ENCODE measurements at places on chromosomes 12 and 14.

- no peak for DNase-seq
Observed at GRCh38 chr12:123126294-123127181, 24.4 kb downstream of the PITPNM2 start.

GRCh38 chr14:19920021-19920657 lies at the start of gene OR4K5:
OR4K5 (plus strand) TSS chr14:19920607; CDS start chr14:19920607, 0 bp downstream.
- no peak for DNase-seq

DNA sequence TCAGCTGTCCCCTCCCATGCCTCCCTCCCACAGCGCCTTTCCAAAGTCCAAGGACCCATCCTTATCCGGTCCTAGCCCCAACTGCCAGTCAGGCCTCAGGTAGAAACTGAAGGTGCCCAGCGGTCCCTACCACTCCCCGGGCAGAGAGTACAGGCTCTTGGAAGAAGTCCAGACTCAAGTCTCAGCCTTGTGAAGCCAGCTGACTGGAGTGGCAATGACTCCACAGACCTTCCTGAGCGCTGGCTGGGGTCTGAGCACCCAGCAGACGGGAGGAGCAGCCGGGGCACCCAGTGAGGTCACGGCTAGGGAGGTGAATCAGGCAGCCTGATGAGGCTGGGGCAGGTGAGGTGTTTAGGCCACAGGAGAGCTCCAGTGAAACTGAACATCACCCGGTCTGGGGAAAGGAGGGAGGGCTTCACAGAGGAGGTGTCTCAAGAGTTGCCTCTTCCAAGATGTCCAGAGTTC lies 60.0 kb downstream of the ITPK1 start:
- DNase-seq, result no peak

- no peak for DNase-seq
Observed at GRCh38 chr14:38737686-38738407, 365.2 kb downstream of the SEC23A start.

DNA sequence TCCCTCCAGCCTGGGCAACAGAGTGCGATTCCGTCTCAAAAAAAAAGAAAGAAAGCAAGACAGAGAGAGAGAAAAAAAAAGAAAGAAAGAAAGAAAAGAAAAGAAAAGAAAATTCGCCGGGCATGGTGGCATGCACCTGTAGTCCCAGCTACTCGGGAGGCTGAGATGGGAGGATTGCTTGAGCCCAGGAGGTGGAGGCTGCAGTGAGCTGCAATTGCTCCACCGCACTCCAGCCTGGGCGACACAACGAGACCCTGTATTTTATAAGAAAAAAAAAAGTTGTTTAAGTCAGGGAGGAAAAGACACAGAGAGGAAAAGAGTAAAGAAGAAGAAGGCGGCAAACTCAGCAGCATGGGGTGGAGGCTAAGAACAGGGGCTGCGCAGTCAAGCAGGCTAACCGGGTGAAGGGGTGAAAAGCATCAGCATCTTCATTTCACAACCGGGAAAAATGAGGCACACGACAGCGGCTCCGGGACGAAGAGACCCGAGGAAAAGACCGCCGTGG lies 557 bp upstream of the FICD start:
- no peak for DNase-seq

DNA sequence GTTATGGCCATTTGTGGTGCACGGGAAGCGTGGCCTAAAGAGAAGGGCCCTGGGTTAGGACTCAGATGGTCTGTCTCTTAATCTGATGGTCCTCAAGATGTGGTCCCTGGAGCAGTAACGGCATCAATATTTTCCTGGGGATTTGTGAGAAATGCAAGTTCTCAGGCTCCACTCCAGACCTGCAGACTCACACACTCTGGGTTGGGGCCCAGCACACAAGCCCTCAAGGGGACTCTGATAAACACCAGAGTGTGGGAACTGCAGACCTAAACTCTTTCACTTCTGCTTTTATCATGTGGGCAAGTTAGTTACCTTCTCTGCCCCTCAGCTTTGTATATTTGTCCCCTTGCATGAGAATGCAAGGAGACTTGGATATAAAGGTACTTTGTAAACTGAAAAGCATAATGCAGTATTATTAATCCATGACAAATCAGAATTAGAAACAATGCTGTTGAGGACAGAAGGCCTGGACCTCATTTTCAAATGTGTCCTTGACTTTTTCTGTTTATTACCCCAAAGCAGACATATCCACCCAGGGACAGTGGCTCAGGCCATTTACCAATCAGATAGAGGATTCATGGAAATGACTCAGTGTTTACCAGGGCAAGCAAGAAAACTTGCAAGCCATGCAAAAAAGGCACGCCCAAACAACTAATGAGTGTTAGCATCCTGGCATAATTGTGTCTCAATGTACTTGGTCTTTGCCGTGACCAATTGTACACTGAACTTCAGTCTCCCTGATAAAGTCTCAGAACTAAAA lies 157.0 kb downstream of the ASCL1 start:
- DNase-seq, result no peak

- DNase-seq, result no peak
Observed at GRCh38 chr12:83641789-83642188, 955.1 kb downstream of the TMTC2 start.

DNA sequence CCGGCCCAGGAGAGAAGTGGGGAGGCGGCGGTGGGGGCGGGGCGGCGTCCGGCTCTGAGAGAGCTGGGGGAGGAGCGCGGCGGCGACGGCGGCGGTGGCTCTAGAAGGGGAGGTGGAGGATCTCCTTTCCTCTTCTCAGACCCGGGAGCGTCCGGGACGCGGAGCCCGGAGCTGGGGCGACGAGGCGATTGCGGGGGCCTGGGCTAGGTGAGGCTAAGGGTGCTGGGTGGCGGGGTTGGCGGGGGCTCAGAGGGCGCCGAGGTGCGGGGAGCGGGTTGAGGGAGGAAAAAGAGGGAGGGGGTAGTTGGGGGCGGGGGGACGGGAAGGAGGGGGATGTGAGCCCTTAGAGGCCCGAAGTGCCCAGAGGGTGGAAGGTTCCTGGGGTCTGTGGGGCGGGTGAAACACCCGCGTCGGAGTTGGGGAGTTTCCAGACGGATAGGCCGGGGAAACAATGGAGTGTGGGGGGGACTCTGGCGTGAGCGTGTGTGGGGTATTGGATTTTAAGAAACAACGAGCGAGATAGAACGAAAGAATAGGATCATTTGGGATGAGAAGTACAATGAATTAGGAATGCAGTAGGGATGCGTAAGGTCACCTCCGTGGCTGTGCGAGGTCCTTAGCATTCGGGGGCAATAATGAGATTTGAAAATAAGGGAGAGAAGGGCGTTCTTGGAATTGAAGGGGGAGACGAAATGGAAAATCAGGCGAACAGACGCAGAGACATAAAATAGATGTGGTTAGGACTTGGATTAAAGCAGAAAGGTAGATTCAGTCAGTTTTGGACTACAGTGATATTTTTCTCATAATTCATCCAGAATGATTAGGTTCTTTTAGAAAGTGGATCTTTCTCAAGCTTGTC lies at the start of gene SPATS2:
SPATS2 (plus strand) TSS at position 82 of the 859 bp plus-strand sequence. CDS start 93,551 bp downstream, outside the sequence.
- no peak for DNase-seq

DNA sequence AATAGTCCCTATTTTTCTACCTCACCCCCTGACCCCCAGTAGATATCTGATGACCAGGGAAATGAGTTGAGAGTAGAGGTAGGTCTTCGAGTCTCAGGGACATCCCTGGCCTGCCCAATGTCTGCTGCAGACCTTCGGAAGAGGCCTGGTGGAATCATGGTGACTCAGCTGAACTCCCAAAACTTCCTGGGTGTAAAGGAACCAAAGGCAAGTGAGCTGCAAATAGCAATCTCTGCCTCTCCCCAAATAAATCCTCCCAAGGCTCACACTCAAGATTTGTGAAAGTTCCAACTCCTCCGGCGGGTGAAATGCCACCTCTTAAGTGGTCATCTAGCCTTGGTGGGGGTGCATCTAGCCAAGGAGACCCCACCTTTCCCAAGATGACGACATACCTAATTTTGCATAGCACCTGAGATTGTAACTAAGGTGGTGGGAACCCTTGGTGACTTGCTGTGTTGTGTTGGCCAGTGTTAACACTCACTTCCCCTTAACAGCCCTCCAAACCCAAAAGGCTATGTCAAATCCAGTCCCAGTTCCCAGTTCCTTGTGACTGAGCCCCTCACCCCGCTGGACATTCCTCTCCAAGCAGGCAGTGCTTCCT lies 6.3 kb downstream of the ZFP36L1 start:
- no peak for DNase-seq

GRCh38 chr14:66641861-66642635 lies 134.1 kb downstream of the GPHN start:
- no peak for DNase-seq

GRCh38 chr12:76462668-76463224 lies 96.8 kb downstream of the OSBPL8 start:
- DNase-seq, result no peak

DNA sequence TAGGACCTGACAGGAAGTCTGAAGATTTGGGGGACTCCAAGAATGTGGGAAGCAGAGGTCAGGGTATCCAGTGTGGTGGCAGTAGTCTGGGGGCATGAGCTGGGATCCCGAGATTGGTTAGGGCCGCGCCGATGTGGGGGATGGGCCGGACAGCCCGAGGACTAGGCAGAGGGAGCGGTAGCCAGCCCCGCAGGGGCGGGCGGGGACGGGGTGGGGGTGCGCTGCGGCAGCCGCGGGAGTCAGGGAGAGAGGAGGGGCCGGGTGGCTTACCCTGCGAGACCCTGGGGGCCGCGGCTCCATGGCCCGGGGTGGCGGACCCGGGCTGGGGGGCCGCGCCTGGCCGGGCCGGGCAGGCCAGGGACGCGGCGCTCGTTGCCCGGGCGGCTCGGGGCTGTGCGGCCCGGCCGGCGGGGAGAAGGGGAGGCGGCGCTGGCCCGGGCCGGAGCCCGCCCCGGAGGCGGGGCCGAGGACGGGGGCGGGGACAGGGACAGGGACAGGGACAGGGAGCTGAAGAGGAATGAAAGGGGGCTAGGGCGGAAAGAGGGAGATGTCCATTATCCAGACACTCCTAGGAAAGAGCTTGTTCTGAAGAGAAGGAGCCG lies 5.6 kb downstream of the ZNF385A start:
- no peak for DNase-seq

GRCh38 chr12:93434256-93434865 lies 7.4 kb downstream of the UBE2N start:
- DNase-seq, result no peak

DNA sequence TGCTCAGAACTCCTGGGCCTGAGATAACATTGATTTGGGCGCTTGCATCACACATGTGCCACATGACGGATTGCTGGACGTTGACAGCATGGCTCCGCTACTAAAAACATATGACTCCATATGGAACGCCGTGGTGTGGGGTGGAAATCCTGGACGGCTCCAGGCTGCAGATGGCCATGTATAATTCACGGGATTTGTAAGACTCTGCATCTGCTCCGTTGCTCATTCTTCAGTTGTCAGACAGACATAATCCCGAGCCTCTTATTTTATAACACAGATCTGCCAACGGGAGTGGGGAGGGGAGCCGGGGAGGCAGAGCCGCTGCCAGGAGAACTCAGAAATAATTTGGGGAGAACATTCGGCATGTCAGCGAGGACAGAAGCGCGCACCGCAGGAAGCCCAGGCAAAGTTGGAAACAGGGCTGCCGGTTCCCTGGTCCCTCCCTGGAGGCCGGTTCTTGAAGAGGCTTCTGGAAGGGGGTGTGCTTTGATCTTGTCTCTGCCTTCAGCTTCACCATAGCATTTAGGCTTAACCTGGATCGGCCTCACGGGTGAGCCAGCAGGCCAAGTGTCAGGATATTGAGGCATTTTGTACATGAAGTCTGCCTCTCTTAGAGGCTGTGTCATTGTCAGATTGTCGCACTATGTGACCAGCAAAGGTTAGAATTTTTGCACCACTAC lies 45.8 kb upstream of the MYL2 start:
- DNase-seq, result no peak

DNA sequence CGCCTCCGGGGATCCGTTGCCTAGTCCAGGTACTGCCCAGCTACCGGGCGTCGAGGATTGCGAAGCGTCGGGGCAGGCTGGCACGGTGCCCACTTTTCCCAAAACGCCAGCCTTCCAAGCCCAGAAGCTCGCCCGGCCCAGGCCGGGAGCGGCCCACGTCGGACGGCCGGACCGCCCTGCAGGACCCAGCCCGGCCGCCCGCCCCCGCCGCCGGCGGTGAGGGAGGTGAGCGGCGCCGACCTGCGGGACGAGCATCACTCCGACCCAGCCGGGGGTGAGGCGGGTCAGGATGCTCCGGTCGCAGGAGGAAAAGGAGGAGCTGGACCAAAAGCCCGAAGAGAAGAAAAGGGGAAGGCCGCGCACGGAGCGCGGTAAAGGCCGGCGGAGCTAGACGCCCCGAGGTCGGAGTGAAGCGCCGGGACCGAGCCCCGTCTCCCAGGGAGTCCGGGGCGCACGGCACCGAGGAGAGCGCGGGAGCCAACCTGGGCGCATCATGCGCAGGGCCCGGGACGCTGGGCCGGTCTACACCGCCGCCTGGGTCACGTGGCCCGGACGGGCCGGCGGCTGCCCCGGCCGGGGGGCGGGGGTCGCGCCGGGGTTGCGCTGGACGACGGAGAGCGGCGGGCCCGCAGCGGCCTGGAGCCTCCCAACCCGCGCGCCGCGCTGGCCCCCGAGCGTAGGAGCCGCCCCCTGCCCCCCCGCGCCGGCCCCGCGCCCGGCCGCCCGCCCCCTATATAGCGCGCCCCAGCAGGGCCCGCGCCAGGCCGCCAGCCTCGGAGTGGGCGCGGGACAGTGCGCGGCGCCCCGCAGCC lies at the start of gene AQP5:
AQP5 (plus strand) TSS at position 762 of the 812 bp plus-strand sequence. CDS start 146 bp downstream, outside the sequence.
- DNase-seq, result no peak

DNA sequence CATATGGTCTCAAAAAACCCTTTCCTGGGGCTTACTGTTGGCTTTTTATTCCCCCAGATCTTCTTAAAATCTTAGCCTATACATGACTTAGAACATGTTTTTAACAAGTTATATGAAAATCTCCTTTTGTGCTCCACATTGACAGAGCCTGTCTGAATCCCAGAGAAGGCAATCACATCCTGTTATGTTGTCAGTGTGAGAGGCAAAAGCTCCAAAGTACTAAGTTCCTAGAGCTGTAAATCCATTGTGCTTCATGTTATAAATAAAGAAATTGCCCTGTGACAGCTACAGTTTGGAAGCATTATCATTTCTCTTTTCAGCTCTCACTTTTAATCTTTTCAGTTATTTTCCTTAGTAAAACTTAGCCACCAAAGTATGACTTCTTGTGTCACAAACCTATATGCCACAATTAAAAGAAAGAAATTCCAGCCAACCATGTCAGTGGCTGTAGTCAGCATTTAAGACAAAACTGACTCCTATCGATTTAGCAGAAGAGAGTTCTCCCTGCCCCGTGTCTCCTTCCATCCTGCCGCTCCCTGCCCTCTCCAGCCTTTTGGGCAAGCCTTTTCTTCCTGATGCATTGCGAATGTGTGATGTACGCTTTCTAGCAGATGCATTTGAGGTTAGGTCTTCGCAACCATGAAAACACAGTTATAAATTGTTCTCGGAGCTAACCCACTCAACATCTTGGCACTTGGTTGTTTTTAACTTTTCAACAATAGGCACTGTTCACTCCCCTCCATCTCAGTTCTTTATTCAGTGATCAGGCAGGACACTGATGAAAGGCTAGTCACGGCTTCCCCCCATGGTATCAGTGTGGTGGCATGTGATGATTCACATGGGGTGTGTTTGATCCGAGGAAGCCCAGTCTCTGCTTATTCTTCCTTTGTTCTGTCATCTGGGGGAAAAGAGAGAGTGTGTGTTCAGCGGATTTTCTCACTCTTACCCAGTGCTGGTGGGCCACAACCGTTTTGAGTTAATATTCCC lies 143.5 kb downstream of the SSPN start:
- DNase-seq, result no peak

Measured in CD4-positive, alpha-beta T cell treated with Interferon alpha-2 for 1 hour (primary cell).